ENCODE measurements at places on chromosomes 16 and 17.

DNA sequence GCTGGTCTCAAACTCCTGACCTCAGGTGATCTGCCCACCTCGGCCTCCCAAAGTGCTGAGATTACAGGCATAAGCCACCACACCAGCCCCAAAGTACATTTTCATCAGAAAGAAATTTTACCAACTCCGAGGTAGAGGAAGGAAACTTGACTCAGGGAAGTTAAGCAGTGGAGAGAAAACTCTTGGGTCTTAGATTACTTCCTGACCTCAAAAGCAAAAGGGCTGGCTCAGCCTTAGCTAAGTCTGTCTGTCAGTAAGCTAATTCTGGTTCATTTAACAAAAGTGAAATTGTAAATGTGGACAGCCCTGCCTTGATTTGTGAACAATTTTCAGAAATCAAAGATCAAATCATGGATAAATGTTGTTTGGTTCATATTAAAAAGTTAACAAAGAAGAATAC, 30.6 kb downstream of the MAP2K6 start:
- DNase-seq, result no peak

- DNase-seq, result no peak
These were observed 18.1 kb downstream of the ANKRD40CL start for GRCh38 chr17:50749245-50749644.

DNA sequence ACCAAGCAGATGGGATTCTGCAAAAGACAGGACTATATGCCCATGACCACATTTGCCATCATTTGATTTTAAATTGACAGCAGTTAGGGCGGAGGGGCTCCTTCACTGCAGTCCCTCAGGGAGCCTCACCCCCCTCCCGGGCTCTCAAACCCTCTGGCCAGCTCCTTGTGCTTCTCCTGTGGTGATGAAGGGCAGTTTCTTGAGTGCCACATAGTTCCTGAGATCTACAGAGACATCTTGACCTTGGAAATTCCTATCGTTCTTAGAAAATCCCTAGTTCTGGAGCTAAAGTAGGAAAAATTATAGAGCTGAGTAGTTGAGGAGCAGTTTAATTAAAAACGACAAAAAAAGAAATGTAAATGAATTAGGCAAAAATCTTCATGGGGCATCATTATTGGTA, 231.5 kb downstream of the CCDC182 start:
- DNase-seq, result no peak

GRCh38 chr17:38925263-38925995, at the start of gene LASP1NB:
LASP1NB (plus strand) TSS chr17:38925614.
- no peak for DNase-seq

- DNase-seq, result no peak
These were observed 37.2 kb downstream of the HAPSTR1 start for GRCh38 chr16:9128346-9129342.

DNA sequence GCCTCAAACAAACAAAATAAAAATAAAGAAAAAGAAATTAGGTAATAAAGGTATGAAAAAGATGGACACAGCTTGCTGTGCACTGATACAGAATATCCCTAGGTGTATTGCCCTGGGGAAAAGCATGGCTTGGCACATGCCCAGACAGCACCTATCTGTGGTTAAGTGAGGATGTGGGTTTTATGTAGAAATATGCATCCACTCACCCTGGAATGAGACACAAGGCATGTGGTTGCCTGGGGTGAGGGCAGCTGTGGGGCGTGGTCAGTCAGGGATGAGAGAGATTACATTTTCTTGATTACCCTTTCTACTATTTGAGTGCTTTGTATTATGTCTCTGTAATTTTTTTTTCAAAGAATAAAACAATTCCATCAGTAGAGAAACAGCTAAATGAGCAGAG, 6.9 kb downstream of the PLLP start:
- no peak for DNase-seq

GRCh38 chr17:37360632-37361031, 15.2 kb upstream of the C17orf78 start:
- DNase-seq, result no peak

DNA sequence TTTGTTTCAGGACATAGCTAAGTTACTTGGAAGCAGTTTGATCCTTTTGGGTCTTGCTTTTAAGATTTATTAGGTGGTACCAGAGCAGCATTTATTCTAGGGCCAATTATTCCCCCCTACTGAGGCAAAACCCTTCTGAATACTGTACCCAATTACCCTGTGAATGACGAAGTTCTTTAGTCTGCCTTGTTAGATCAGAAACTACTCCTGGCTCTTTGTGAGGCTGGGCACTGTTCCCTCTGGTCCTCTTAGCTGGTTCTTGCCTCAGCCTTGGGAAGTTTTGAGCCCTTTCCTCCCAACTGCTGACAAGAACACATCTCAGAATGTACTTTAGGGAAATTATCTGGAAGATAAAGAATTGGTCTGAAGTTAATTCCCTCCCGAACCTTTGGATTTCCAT, 115.6 kb downstream of the CDK5R1 start:
- DNase-seq, result no peak

GRCh38 chr17:18314059-18314730, 599 bp downstream of the TOP3A start:
- peak; percentile 23 for DNase-seq

DNA sequence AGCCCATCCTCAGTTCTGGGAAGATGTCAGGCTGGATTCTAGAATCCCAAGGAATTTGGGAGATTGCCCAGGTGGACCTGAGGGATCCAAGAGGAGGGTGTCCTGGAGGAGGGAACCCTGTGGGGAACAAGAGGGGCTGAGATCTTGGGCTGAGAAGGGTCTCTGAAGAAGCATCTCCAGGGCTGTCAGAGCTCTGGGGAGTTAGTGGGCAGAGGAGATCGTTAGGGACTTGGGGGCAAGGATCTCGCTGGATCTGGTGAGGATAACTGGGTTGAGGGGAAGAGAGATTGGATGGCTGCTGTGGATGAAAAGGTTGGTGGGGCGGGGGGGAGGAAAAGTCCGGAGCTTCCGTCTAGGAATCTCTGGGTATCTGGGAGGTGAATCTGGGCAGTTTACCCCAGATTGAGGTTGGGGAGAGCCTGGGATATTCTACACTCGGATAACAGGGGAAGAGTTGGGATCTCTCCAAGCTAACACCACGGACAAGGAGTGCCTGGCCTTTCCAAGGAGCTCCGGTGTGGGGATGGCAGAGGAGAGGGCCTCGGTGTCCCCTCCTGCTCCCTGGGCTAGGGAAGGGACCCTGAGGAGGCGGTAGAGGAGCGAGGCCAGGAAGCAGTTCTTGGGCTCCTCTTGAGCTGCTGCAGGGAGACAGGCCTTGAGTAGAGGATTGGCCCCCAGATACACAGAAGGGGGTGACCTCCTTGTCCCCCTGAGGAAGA, 1.7 kb downstream of the FBXL19 start:
- DNase-seq, result no peak

GRCh38 chr17:17786998-17787397, 49.8 kb downstream of the SREBF1 start:
- no peak for DNase-seq

DNA sequence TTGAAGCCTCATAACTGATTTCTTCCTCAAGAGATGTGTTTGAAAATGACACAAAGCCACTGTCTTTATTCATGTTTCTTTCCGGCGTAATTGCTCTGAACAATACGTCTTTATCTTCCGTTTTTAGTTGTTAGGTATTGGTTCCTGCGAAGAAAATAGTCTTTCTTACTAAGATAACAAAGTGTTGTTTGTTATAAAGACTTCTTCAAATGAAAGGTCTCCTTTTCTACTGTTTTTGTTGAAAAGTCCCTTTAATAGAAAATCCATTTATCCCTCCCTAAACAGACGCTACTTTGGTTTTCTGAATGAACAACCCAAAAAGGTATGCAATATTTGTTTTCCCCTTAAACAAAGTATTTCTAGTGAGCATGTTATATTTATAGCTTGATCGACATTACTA, 469.1 kb downstream of the KCNJ18 start:
- no peak for DNase-seq

DNA sequence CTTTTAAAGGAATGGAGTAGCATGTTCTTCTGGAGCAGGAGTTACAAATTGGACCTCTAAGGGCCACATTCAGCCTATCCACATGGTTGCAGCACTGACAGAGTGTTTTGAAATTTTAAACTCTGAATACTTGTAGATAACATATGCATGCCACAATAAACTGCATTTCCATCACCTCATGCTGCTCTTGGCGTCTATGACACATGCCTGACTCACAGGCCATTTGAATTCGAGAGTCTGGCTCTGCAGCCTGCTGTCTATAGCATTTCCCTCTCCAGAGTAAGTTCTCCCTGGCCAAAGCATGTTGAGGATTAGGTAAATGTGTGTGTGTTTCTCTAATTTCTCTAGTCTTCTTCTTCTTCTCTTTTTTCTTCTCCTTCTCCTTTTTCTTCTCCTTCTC, 28.7 kb upstream of the MYOCD start:
- no peak for DNase-seq

GRCh38 chr17:62780951-62781350, 27.2 kb downstream of the MARCHF10 start:
- DNase-seq, result no peak

- no peak for DNase-seq
These were observed 25.9 kb downstream of the CLUH start for GRCh38 chr17:2685696-2686095.

DNA sequence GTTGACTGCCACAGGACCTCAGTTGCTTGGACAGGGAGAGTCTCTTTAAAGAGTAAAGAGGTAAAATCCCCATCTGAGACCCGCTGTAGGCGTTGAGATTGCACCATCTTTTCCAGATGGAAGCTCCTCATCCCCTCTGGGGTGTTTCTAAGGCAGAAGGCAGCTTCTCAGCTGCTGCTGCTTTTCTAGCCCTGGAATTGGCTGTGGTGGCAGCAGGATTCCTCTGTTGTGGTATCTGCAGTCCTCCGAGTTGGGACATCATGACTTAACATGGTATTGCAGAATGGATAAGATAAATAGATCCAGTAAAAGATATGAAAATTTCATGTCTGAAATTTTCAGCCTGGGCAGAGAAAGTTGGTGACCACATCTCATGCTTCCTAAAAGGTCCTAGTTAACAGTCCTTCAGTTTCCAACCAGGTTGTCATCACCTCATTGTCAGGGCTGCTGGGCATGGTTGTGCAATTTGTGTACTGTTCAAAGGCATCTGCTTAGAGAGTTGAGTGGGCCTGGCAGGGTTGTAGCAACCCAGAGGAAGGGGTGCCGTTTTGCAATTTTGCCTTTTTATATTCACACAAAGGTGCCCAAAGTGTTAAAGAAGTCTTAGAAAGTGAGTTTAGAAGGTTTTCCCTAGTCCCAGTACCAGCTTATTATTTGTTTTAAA, 150.4 kb downstream of the SPECC1 start:
- DNase-seq, result no peak

DNA sequence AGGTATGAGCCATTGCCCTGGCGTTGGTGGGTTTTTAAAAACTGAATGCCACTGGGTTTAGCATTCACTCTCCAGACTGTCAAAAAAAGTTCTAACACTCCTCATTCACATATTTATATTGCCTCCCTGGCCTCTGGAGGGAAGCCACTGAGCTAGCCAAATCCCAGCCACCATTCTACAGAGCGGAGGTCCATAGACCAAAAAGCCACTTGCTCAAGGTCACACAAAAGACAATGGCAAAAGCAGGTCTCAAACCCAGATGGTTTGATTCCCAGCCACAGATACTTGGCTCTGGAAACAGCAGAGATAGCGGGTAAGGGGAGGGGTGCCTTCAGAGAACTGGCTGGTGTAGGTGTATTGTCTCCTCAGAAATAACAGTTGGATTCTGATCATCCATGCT, 18.0 kb upstream of the CDIPT start:
- DNase-seq, result no peak

- DNase-seq, result no peak
These were observed 23.1 kb downstream of the LITAFD start for GRCh38 chr16:8905168-8905762.

DNA sequence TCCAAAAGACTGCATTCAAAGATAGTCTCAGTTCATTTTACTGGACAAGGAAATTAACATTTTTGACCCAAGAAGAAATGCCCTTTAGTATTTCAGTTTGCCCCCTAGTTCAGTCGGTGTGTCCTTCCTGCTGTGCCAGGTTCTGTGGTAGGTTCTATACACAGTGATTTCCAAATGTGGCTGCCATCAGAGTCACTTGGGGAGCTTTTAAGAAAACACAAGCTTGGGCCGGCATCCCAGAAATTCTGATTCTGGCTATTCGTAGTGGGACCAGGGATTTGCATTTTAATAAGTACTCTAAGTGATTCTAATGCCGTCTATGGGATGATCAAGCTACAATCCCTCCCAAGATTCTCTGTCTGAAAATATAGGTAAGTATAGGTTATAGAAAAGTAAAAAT, 10.2 kb downstream of the RSPRY1 start:
- DNase-seq, result no peak

DNA sequence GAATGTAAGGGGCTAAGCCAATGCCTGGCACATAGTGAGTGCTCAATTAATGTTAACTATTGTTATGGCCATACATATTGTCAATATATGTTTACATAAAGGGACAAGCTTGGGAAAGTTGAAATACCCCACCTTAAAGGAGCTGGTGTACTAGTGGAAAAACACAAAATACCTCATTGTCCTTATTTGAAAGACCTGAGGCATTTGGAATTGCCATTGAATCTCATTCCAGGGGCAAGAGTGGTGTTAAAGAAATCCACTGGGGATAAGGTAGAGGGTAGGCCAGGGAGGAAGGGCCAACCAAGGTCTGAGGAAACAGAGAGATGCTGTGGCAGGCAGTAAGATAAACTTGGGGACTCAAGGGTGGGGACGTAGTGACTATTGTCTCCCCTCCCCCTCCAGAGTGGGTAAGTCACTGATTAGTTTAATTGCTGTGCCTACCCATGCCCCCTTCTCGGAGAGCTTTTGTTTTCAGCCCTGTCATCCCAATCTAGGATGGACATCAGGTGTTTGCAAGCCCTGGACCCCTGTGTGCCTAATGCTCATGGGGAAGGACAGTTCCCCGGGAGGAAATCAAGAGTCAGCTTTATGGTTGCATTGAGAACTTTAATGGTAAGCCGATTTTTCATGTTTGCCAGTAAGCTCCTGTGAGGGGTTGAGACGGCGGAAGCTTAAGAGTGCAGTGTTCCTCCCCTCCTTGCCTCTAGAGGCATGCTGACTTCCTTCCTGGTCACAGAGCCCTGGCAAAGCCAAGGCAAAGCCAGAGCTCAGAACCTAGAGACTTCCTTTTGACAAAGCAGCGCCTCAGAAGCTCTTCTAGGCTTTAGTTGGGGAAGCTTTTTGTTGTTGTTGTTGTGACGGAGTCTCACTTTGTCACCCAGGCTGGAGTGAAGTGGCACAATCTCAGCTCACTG, 2.5 kb upstream of the HEATR9 start:
- DNase-seq, result no peak

DNA sequence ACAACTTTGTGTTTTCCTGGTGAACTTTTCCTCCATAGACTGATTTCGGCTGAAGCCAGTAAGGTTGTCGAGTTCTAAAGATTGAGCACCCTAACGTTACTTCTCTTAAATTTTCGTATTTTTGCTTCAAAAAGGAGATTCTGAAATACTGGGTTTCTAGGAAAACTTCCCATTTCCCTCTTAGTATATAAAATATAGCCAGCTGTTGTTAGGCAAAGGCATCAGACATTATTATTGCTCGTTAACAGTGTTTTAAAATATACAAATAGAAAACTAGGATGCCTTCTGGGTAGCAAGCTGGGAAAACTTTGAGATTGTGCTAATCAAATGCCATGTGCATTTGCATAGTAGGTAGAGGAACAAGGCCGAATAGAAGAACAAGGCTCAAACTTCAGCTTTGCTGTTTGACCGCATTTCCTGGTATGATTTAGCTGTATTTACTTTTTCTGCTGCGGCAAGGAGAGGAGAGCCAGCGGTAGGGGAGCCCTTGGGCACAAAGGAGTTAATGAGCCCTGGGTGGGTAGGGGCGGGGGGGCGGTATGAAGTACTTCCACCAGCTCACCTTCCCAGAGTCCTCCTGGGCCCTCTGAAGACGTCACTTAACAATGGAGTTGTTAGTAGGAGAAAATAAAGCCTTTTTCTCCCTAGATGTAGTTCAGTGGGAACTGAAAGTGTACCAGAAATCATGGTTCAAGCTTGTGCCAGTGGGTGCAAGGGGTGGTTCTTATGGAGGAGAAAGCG, 151.9 kb downstream of the MSI2 start:
- no peak for DNase-seq
